ENCODE measurements at places on chromosomes 2 and 18.
A peak's percentile ranks its signal among the peaks of the same experiment; 100 is the strongest.

DNA sequence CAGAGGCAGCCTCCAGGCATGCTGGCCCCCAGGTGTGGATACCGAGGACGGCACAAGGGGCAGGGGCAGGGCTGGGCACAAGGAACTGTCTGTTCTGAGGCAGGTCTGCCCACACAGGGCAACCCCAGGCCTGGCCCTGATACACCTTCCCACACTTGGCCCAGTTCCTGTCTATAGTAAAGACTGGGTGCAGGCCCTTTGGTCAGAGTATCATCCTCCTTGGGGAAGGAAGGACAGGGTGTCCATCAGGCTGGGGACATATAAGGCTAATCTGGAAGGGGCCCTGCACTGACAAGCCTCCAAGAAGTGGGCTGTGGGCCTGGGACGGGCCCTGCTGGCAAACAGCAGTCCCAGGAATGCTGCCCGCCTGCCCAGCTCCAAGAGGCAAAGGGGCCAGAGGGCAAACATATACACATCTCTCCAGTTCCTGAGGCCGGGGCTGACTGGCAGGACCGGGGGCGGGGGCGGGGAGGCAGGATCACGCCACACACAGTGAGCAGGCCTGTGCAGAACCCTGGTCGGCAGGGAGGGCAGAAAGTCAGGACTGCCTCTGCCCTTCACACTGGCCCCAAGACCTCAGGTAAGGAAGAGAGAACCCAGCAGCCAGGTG lies 18.9 kb downstream of the SDC1 start:
- DNase-seq: no peak

DNA sequence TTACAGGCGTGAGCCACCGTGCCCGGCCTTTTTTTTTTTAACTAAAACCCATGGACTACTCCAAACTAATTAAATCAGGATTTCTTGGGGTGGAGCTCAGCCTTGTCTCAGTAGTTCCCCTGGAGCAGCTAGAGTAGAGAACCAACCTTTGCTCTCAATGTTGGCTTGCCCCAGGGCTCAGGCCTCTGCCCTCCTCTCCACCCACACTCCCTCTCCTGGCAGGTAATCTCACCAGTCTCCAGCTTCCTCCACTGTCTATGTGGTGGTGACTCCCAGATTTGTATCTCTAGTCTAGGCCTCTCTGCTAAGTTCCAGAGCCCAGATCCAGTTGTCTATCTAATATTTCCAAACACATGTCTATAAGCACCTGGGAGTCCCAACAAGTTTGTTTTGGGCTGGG lies 9.6 kb upstream of the MTA3 start:
- no peak for DNase-seq

GRCh38 chr2:198327526-198327925 lies 523.1 kb downstream of the PLCL1 start:
- DNase-seq: no peak

GRCh38 chr2:72144632-72145288 lies 2.9 kb downstream of the CYP26B1 start:
- DNase-seq: peak; percentile 77

- no peak for DNase-seq
Observed at GRCh38 chr2:144254342-144255235, 265.3 kb downstream of the ZEB2 start.
